ENCODE measurements at places on chromosomes 6 and 20.

DNA sequence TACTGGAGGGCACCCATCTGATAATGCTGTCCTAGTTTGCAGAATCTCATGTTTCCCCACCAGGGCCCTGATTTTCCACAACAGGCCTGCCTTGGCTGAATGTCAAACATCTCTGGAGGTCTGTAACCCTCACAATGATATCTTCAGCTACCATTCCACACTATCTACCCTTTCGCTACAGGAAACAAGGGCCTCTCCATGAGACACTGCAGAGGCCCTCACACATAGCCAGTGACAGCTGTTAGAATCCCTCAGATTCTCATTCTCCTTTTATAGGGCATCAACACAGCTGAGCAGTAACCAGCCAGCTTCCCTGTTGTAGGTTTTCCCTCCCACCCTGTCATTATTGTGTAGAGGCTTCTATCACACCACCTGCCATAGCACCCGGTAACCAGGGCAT is 29.6 kb upstream of the MICB start:
- DNase-seq, result no peak

DNA sequence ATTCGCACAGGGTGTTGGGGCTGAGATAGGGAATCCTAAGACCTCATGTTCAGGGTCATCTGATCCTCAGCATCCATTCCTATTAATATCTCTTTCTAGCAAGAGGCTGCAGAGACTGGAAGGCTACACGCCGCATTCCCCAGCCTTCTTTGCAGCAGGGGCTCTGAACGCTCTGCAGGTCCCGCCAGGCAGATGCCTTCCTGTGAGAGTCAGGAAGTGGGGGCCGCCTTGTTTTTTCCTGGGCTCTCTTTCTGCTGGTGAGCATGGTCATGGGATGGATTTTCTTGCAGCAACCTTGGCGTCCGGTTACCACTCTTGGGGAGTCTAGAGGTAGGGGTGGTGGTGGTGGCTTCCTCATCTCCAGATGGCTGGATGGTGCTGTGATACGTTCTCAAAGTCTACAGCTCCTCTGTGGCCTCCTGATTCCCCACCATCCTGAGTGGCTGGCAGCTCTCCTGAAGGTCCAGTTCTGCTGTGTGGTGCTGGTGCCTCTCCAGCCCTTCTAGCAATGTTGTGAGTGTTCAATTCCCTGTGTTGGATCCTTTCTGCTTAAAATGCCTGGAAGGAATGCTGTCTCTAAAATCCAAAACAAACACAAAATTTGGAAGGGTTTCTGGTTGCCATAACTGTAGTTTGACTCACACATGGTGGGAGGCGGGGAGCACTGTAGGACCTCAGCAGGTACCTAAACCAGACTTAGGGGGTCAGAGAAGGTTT is 111.9 kb downstream of the CEBPB start:
- no peak for DNase-seq

DNA sequence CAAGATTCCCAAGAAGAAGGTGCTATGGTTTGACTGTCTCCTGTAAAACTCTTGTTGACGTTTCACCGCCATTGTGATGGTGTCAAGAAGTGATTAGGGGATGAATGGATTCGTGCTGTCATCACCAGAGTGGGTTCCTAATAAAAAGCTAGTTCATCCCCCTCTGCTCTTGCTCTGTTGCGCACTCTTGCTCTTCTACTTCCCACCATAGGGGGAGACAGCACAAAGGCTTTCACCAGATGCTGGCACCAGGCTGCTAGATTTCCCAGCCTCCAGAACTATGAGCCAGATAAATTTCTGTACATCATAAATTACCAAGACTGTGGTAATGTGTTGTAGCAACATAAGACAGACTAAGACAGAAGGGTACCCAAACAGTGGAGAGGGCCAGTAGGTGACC is 21.6 kb upstream of the CCDC28A start:
- DNase-seq, result no peak

- DNase-seq, result no peak
Observed at GRCh38 chr6:110769923-110770322, 45.3 kb downstream of the CDK19 start.

- DNase-seq, result no peak
Observed at GRCh38 chr6:116518621-116519368, 7.4 kb downstream of the CALHM5 start.

DNA sequence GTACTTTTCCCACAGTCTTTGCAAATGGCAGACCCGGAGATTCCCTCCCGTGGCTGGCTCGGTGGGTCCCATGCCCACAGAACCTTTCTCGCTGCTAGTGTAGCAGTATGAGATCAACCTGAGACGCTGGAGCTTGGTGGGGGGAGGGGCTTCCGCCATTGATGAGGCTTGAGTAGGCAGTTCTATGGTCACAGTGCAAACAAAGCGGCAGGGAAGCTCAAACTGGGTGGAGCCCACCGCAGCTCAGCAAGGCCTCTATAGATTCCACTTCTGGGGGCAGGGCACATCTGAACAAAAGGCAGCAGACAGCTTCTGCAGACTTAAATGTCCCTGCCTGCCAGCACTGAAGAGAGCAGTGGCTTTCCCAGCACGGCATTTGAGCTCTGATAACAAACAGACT is 186.0 kb upstream of the KCNK16 start:
- DNase-seq, result no peak

DNA sequence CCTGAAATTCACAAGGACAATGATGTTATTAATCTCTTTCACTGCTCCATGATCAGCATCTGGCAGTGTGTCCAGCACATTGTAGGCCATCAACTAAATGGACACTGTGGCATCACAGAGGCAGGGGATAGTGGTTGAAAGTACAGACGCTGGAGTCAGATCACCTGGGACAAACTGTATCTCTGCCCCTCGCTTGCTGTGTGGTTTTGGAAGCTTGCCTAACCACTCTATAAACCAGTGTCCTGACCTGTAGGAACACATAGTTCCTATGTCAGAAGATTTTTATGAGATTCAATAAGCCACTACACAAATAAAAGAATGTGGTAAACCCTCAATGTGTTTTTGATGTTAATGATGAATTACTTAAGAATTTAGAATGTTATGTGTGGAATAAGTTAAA is 219.3 kb upstream of the RNF217 start:
- DNase-seq, result no peak

GRCh38 chr6:19697744-19698290 is 139.4 kb upstream of the ID4 start:
- DNase-seq, result no peak

DNA sequence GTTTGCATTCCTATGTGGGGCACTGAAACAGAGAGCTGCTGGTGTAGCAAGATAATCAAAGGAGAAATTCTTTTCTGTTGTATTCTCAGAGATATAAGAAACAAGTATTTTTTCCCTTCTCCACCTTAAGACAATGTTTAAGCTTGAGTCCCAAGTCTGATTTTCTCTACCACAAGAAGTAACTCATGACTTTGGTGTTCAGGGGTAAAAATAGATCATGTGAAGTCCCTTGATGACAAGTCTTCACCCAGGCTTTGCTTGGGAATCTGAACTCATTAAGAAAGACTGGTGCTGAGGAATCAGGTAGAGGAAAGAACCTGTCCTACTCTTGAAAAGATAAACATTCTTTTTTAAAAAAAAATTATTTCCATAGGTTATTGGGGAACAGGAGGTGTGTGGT is 205.6 kb downstream of the ALDH8A1 start:
- no peak for DNase-seq
